ENCODE measurements at places on chromosomes 16 and 17.

DNA sequence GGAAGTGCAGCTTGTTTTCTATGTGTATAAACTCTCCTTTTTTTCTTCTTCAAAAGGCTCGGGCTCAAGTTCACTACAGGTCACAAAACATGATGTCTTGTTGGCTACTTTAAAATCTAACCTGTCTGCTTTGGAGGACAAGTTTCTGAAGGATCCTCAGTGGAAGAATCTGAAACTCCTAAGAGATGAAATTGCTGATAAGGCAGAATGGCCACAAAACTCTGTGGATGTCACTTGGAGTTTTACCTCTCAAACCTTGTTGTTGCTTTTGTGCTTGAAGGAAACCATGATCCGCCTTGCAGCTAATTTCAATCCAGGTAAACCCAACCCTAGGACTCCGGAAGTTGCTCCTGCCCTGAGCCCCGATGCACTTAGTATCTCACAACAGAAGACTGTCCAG lies 16.5 kb downstream of the TANGO6 start:
- H3K4me1 ChIP-seq, result no peaks in the 10 kb centered on the region
- peaks cover 20% of the 10 kb centered on the region for H3K36me3 ChIP-seq
- H3K4me3 ChIP-seq, result no peak overlapping the region
- H3K27ac ChIP-seq, result no peak overlapping the region

- peak; percentile 92 for DNase-seq
- peak within 1 kb of the TSS; percentile 89 for H3K4me3 ChIP-seq
- H3K27me3 ChIP-seq, result no peaks in the 10 kb centered on the region
- H3K27ac ChIP-seq, result peak within 1 kb of the TSS; percentile 93
Observed at GRCh38 chr16:58000706-58001676, at the start of gene USB1. Gene USB1 (plus strand): TSS chr16:58001407. CDS start chr16:58001484, 77 bp downstream.

GRCh38 chr16:85570735-85571562 lies 42.2 kb upstream of the GSE1 start:
- peaks cover 49% of the 10 kb centered on the region for H3K4me1 ChIP-seq
- peak overlapping the region; percentile 60 for H3K27ac ChIP-seq
- no peak overlapping the region for H3K4me3 ChIP-seq
- DNase-seq, result no peak
- no peaks in the 10 kb centered on the region for H3K36me3 ChIP-seq

DNA sequence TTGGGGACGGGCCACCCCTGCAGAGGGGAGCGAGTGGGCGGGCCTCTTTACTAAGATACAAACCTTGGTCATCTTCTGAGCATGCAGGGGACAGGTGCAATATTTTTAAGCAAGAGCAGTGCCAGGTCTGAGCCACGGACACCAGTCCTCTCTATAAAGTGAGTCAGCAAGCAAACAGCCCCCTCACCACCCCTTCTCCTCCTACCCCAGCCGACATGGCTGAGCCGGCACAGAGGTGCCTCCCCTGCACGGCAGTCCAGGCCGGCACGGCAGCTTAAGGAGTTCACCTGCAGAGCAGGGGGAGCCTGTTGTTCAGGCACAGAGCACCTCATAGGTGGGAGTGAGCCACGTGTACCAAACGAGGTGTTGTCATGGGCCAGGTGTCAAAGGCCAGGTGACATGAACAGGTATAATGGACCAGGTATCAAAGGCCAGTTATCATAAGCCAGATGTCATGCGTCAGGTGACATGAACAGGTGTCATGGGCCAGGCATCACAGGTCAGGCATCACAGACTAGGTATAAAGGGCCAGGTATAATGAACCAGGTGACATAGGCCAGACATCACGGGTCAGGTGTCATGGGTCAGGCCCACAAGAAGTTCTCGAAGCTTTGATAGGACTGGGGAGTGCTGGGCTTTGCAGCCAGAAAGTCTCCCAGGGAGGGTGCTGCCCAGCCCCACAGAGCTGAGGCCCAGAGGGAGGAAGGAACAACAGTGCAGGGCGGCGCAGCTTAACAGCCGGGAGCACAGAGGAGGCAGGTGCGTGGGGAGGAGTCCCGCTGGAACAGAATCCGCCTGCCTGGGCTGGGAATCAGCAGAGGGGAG lies 42.6 kb upstream of the ZNF469 start:
- H3K4me3 ChIP-seq, result no peak overlapping the region
- H3K4me1 ChIP-seq, result no peaks in the 10 kb centered on the region
- DNase-seq, result no peak

DNA sequence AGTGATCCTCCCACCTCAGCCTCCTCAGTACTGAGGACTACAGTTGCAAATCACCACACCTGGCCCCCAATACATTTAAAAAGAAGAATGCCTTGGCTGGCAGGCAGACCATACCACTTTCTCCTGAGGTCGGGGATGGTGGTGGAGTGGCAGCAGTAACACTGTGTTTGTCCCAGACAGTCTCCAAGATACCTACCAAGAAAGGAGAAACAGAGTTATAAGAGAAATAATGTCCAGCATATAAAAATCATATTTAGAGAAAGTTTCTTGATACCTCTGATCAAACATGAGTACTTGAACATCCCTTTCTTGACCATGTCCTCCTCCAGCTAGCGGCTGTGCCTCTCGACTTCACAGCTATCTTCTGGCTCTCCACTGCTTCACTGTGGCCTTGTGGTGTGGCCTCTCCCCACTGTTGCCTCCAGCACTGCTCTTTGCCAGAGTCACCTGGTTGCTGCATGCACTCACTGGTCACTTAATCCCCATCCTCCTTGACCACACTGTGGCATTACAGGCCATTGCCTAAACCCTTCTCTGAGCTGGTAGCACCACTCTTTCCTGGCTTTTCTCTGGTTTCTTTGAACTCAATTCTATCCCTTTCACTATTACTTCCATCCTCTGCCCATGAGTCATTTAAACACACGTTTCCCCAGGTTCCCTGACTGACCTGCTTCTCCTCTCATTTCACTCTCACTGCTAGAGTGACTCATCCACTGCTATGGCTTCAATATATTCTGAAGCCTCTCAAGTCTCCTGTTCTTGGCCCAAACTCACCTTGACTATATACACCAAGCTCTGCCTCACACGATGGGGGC lies 45.2 kb downstream of the XPO6 start:
- H3K36me3 ChIP-seq, result peaks cover 18% of the 10 kb centered on the region
- no peak overlapping the region for H3K27ac ChIP-seq
- no peak overlapping the region for H3K4me3 ChIP-seq
- H3K4me1 ChIP-seq, result no peaks in the 10 kb centered on the region
- DNase-seq, result no peak

GRCh38 chr17:6780001-6780400 lies 4.0 kb downstream of the FBXO39 start:
- H3K4me1 ChIP-seq, result peaks cover 7% of the 10 kb centered on the region
- no peaks in the 10 kb centered on the region for H3K27me3 ChIP-seq
- DNase-seq, result no peak
- H3K36me3 ChIP-seq, result no peaks in the 10 kb centered on the region
- H3K27ac ChIP-seq, result no peak overlapping the region
- no peak overlapping the region for H3K4me3 ChIP-seq

- H3K4me3 ChIP-seq, result no peak overlapping the region
- H3K27me3 ChIP-seq, result no peaks in the 10 kb centered on the region
- no peak for DNase-seq
- no peak overlapping the region for H3K27ac ChIP-seq
- no peaks in the 10 kb centered on the region for H3K36me3 ChIP-seq
- H3K4me1 ChIP-seq, result peaks cover 9% of the 10 kb centered on the region
Observed at GRCh38 chr16:22071331-22071910, 20.9 kb upstream of the VWA3A start.

- H3K27ac ChIP-seq, result no peak overlapping the region
- no peaks in the 10 kb centered on the region for H3K27me3 ChIP-seq
- DNase-seq, result no peak
- no peak overlapping the region for H3K4me3 ChIP-seq
- H3K36me3 ChIP-seq, result no peaks in the 10 kb centered on the region
- no peaks in the 10 kb centered on the region for H3K4me1 ChIP-seq
Observed at GRCh38 chr16:82660075-82660645, 33.4 kb downstream of the CDH13 start.

DNA sequence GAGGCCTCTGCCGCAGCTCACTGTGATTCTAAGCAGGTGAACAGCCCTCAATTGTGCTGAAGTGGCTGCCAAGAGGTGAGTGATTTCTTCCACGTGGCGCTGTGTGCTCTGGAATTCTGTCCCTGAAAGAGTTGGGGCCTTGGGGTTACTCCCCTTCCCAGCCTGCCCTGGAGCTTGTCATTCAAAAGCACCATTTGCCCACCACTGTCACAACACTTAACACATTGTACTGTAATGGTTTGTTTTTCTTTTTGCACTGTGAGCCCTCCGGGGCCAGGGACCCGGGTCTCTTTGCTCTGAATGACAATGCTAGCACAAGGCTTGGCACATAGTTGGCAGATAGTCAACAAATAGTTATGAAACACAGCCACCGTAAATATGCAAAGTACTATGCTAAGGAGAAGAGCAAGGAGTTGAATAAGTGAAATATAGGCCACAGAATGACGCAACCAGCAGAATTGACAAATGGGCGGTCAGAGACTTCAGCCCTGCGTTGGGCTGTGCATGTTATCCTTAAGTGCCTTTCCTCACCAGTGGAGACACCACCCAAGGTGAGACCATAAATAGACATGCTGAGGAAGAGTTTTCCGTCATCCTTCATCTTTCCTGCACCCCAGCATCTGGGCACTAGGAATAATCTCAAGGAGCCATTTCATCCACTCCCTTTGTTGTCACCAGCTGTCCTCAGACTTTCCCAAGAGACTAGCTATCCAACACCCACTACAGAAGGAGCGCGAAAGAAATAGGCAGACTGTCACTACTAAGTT lies 112.0 kb upstream of the DNAH9 start:
- H3K36me3 ChIP-seq, result no peaks in the 10 kb centered on the region
- H3K4me1 ChIP-seq, result peaks cover 17% of the 10 kb centered on the region
- no peaks in the 10 kb centered on the region for H3K27me3 ChIP-seq
- H3K27ac ChIP-seq, result no peak overlapping the region
- DNase-seq, result no peak
- H3K4me3 ChIP-seq, result no peak overlapping the region

Measured in sigmoid colon (tissue), 7 donors.